Stimulated activated CD4-positive, alpha-beta T cell treated with anti-CD3 and anti-CD28 coated beads, Interleukin-4, amount 100 ng/mL, for 24 hours (primary cell): ENCODE measurements at places on chromosomes 2 and 18.

GRCh38 chr2:158766524-158766923, 28.6 kb upstream of the DAPL1 start:
- no peak for DNase-seq

DNA sequence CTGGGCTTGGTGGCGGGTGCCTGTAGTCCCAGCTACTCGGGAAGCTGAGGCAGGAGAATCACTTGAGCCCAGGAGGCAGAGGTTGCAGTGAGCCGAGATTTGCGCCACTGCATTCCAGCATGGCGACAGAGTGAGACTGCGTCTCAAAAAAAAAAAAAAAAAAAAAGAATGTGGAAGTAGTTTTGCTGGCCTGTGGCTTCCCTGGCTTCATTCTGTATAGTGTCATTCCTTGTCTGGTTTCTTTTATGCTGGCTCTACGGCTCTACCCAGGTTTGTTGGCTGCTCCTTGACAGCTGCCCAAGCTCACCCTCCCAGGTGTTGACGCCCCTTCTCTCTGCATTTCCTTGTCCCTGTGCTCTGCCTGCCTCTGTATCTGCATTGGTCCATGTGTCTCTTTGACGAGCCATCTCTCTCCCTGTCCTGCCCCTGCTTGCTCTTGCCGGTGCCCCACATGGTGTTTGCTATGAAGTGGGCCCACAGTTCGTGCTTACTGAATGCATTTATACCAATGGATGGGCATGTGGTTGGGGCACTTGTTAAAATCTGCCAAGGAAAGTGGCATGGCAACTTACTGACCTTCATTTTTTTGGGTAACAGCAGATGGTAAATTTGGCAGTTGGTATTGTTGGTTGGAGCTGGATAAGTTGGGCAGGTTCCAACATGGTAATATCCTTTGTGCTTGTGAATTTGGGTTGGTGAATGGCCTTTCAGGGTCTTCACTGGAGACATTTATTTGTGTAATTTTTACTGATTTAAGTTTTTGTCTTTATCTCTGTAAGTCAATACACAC, 113.9 kb downstream of the MAP4K4 start:
- DNase-seq = no peak

GRCh38 chr2:191846515-191847476, at the start of gene CAVIN2:
TSS of gene CAVIN2 (minus strand) at chr2:191847088. CDS start at chr2:191846925, 163 bp downstream.
- no peak for DNase-seq

GRCh38 chr2:134411279-134411827, 157.5 kb downstream of the MGAT5 start:
- no peak for DNase-seq

DNA sequence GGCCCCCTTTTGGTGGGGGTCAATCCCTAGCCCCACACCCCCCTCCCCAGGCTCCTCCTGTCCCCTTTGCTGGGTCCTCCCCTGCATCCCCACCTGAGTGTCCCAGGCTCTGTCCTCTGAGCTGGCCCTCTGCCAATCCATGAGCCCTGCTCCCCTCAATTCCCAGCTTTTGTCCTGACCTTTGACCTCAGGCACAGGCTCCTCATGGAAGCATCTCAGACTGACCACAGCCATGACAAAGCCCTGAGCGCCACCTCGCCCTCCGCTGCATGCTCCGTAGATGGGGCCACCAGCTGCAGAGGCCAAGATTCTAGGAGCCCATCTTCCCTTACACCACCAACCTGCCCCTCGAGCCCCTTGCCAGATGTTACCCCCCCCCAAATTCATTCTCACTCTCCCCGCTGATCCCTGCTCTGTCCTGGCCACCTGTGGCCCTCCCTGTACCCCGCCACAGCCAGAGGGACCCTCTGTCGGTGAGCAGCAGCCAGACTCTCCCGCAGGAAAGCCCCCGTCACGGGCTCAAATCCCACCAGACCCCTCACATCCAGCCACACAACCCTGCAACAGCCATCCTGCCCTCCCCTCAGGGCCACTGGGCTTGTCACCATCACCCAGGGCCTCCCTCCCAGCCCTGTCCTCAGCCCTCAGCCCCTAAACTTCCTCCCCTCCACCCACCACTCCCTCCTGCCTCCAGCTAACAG, 206.0 kb downstream of the MGAT5 start:
- DNase-seq = no peak
